Tongue (tissue), 3 donors: ENCODE measurements at places on chromosomes 4 and X.

DNA sequence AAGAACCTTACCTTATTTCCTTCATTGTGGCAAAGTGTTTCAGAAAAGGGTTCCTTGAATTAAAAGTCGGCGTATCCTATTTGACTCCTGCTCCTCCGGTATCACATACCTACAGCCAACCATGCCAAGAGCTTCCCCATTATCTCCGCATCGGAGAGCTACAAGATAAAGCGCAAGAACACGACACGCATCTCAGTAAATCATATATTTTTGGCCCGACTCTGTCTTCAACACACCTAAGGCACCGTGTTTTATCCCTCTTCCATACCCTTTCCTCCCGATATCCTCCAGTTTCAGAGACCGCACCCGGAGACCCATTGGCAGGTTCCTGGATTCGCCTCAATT, 497 bp upstream of the THAP9 start:
- no peak for DNase-seq

DNA sequence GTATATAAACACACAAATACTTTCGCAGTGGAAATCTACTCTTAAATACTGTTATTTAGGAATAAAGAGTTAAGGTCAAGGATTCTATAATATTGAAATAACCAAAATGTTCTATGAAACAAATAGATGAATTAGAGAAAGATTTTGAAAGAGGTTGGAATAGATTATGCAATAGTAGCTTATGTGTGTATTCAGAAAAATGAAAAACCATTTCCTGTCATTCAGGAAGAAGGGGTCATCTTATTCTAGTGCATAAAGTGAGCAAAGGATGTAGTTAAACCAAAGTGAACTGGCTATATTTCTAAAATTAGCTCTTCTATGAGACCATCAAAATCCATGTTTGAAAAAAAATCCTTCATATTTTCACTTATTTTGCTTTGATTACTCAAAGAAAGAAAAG, 30.0 kb upstream of the MYOZ2 start:
- DNase-seq, result no peak

GRCh38 chr4:109327641-109328040, 25.2 kb upstream of the COL25A1 start:
- DNase-seq, result no peak

DNA sequence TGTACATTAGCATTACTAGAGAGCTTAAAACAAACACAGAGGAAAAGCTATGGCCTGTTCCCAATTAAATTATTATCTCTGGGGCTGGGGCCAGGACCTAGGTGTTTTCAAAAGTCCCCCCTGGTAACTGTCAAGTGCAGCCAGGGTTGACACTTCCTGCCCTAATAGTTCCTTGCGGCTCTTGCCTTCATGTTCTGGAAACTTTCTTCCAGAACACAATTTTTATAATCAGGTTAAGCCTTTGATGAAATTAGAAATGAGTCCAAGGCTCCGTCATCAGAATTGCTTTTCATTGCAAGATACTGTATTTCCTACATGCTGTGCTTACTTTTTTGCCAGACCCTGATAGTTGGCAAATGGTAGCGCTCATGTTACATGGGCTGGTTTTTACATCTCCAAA, 229.6 kb downstream of the UNC5C start:
- DNase-seq, result peak; percentile 39

GRCh38 chr4:177315767-177316464, 6.2 kb downstream of the NEIL3 start:
- no peak for DNase-seq

DNA sequence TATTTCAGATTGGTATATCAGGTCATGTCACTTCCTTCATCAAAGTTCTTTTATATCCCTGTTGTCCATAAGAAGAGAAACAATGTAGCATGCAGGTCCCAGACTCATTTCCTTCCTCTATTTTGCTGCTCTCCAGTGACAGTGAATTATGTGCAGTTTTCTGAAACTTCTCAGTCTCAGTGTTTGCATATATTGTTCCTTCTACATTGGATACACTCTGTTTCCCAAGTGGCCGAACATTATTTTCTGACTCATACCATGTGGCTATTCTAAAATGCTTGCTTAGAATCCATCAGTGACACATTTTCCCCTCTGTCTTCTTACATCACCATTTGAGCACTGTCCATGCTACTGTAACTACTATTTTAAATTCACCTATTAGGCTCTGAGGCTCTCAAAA, 305.7 kb downstream of the PDHA2 start:
- no peak for DNase-seq

DNA sequence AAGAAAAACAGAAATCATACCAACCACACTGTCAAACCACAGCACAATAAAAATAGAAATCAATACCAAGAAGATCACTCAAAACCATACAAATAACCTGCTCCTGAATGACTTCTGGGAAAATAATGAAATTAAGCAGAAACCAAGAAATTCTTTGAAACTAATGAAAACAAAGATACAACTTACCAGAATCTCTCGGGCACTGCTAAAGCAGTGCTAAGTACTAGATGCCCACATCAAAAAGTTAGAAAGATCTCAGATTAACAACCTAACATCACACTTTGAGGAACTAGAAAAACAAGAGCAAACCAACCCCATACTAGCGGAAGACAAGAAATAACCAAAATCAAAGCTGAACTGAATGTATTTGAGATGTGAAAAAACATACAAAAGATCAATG, 33.2 kb downstream of the AWAT2 start:
- no peak for DNase-seq

DNA sequence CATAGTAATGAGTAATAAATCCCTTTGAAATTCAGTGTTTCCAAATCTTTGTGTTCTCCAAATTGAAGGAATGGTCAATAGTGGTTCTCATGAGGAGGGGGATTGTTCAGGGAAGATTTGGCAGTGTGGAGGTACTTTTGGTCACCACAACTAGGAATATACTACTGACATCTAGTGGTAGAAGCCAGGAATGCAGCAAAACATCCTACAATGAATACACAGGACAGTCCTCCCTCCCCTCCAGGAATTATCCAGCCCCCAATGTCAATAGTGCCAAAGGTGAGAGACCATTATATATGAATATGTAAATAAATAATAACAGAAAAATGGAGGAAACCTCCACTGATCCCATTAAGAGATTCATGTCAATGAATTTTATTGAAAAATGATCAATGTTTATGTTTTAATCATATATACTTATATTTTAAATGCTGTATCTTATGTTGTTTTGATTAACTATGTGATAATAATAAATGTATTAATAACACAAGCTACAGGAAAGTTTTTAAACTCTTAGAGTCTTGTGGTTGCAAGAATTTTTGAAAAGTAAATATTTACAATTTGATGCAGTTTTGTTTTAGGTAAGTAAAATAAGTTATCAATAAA, 14.4 kb upstream of the FAM9A start:
- DNase-seq, result peak; percentile 72

GRCh38 chrX:135531813-135532212, 11.4 kb downstream of the INTS6L start:
- DNase-seq, result no peak

DNA sequence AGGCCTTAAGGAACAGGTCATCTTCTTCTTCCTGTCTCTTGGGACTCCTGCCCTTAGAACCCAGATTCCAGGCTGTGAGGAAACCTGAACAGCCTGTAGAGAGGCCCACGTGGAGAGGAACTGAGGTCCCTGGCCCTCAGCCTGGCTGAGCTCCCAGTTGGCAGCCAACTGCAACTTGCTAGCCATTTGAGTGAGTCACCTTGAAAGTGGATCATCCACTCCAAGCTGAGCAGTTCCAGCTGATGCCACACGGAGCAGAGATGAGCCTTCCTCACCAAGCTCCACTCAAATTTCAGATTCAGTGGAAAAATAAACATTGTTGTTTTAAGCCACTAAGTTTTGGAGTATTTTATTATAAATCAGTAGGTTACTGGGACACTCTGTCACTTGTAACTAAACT, 392.5 kb downstream of the BCOR start:
- peak; percentile 22 for DNase-seq

DNA sequence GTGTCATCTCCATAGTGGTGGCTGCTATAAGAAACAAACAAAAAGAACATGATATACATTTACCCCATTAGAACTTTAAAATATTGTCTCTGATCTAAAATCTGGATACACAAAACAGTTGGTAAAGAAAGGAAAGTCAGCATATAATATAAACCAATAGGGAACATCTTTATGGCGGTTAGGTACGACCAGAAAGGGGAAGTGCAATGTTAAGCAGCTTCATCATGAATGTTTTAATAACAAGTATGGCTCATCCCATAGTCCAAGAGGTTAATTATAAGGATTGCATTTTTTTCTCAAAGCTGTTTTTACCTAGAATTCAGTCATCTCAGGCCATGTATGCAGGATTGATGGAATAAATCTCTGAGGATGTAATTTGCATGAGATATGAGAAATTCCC, 1869.7 kb downstream of the PCDH7 start:
- DNase-seq, result no peak

DNA sequence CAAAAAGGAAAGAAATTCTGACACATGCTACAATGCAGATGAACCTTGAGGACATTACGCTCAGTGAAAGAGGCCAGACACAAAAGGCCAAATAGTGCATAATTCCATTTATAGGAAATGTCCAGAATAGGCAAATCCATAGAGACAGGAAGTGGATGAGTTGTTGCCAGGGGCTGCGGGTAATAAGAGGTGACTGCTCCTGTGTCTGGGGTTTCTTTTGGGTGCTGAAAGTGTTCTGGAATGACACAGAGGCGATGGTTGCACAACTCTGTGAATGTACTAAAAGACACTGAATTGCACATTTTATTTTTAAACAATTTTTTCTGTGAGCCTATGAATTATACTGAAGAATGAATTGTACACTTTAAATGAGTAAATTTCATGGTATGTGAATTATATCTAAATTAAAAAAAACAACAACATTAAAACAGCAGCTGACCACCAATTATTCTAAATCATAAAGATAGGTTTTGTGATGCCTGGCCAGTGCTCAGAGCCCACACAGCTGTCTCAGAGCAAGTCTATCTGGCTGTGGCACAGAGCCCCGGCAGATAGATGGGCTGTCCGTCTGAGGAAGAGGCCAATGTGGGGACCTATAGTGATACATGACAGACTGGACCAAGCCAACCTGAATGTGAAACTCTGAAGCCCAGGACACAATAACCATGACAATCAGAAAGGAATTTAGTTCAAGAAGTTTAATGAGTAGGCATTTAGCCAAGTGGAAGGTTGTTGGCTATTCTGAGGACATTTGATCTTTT, 23.5 kb upstream of the IRAK1 start:
- DNase-seq, result no peak

GRCh38 chr4:52728691-52729240, 22.5 kb downstream of the ERVMER34-1 start:
- DNase-seq, result no peak

GRCh38 chr4:160414496-160414895, 1311.6 kb downstream of the RAPGEF2 start:
- DNase-seq, result no peak

DNA sequence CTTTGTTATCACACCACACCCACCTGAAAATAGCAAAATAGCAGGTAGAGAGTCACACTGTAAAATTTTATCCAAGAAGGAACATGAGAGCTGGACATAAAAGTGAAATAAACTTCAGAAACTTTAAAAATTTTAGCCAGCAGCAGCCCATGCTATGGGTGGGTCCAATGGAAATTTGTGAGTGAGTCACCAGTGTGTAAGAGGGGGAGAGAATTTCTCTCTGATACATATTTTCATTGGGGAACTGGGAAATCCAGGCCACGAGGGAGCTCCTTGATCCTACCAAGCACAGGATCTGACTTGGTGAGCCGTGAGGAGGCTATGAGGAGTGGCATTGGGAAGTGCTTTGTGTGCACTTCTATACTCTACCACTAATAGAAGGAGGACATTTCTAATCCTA, 136.3 kb downstream of the FAAH2 start:
- DNase-seq, result no peak

DNA sequence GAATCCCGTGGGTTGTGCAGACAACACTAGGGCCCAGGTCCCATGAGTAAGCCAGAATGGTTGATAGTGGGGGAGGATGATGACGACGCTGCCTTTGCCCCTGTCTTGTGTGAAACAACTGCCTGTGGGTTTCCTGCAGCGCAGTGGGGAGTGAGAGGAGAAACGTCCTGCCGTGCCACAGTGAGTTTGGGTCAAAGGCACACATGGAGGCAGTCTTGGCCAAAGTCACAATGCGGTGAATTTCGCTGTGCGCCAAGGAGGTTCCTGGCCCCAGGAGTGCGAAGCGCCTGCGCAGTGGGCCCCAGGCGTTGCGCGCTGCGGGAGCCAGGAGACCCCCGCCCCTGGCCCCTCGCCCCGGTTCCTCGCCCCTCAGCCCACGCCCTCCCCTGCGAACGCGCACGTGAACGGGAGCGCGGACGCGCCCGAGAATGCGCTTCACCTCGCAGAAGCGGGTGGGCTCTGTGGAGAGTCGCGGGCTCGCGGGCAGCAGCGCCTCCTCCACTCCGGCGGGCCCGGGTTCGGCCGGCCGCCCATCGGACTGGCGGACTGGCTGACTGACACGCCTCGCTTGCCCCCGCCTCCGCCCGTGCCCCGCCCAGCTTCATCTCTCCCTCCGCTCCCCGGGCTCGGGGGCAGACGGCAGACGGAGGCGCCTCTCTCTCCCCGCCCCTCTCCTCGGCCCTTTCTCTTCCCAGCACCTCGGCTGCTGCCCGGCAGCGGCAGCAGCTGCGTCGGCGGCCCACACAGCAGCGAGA, at the start of gene NUDT10:
Gene NUDT10, plus strand, starts transcription at position 635 of the 755 bp plus-strand sequence. CDS start 144 bp downstream, outside the sequence.
- DNase-seq, result peak; percentile 83

- no peak for DNase-seq
Observed at GRCh38 chrX:22060415-22061280, 28.5 kb downstream of the PHEX start.

DNA sequence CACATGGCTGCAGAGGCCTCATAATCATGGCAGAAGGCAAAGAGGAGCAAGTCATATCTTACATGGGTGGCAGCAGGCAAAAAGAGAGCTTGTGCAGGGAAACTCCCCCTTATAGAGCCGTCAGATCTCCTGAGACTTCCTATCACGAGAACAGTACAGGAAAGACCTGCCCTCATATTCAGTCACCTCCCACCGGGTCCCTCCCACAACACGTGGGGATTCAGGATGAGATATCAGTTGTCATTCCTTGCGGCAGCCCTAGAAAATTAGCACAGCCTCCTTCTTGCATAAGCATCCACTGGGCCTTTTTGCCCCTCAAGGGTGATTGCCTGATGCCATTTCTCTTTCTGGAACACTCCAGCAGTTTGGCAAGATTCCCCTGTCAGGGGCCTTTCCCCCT, 61.7 kb upstream of the STX18 start:
- no peak for DNase-seq

DNA sequence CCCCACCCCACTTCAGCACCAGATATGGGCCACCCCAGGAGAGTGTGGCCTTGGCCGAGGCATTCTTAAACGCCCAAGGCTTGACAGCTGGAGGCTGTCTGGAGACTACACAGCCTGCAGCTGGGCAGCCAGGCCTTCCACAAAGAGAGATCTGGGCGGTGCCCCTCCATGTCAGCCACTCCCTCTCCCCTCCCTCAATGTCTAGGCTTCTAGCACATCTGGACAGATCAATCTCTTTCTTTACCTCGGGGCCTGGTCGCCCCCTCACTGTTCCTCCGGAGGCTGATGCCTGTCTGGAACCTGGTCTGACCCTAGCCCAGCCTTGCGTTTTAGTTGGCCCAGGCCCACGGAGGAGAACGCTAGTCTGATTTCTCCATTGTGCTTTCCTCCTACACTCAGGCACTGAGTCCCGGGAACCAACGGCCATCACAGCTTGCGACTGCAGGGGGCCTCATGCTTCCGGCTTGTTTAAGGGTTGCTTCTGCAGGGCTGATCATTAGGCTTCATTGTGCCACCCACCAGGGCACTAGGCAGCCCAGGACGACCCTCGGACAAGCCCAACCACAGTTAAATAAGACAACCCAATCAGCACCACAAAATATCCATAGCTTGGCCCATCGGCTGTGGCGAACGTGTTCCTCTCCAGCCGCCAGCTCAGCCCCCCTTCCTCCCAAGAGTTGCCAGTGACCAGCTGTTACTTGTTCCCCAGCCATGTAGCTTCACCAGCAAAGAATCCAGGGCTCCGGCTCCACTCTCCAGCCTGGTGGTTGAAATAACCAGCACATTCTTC, 200.6 kb downstream of the BCOR start:
- DNase-seq, result peak; percentile 87
